ENCODE measurements at places on chromosomes 2 and 18.

GRCh38 chr2:222568865-222569264 lies 87.0 kb downstream of the FARSB start:
- peak; percentile 82 for DNase-seq

DNA sequence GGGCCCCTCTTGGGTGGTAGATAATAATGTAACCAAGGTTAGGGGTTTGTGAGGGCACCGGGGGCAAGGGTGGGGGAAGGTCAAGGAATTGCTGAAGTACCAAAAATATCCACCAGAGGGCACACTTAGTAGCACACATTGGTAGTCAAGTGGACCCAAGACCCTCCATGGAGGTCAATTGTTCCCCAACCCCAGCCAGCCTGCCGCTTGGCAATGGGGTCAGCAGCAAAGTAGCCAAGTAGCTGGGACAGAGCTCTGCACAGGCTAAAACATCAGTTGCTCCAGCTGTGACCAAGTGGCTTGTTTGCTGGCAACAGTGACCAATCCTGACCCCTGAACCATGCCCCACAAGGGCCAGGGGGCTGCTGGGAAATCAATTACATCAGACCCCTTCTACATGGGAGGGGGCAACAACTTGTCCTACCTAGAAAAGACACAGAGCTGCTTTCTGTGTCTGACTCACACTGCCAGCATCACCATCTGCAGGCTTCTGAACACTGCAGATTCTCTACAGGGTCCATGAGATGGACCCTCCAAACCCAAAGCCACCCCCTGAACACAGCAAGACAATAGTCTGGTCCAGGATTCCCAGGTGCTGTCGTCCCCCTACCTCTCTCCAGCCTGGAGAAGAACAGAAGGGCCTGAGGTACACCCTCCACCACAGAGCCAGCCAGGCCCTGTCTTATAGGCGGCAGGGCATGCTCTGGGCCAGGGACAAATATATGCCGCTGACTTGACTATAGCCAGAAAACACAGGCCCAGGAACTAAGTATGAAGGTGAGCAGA lies 76.0 kb downstream of the EMX1 start:
- DNase-seq: peak; percentile 20

DNA sequence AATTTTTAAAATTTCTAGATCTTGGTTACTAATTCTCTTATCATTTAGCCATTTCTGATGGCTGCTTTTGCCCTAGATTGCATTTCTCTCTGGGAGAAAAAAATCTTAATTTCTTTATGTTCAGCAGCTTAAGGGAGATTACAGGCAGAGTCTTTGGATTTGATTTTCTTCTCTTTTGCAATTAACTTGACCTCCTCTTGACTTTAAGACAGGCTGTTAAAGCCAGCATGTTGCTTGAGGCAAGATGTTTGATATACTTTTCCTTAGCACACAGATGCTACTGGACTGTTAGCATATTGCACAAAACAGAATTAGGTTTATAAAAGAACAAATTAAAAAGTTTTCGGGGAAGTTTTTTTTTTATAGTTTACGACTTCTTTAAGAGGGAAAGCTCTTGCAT lies 50.0 kb downstream of the XRCC5 start:
- DNase-seq: peak; percentile 49

DNA sequence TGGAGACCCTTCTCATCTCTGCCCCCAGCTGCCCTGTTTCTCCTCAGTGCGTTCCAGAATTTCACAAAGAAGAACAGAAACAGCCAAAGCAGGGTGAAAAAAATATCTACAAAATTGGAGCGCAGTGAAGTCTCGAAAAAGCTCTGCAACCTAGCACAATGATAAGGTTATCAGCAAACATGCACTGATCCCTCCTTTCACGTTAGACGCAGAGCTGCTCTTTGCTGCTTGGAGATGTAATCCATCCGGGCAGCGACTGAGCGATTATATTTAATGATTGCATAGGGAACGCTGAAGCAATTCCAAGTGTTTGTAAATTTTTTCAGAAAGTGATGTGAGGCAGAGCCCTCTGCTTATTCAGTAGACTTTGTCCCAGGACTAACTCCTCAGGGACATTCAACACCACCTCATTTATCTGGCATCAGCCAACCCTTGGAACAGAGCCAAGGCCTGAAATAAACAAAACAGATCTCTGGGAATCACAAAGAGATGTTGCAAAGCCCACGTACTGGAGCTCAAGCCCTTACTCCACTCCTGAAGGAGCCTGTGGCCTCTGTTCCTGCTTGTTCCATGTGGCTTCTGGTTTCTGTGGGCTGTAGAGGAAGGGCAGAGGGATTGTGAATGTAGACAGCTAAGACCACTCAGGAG lies 172.6 kb upstream of the BCL2L11 start:
- peak; percentile 2 for DNase-seq

GRCh38 chr2:192146069-192147015 lies 48.4 kb downstream of the TMEFF2 start:
- peak; percentile 31 for DNase-seq

DNA sequence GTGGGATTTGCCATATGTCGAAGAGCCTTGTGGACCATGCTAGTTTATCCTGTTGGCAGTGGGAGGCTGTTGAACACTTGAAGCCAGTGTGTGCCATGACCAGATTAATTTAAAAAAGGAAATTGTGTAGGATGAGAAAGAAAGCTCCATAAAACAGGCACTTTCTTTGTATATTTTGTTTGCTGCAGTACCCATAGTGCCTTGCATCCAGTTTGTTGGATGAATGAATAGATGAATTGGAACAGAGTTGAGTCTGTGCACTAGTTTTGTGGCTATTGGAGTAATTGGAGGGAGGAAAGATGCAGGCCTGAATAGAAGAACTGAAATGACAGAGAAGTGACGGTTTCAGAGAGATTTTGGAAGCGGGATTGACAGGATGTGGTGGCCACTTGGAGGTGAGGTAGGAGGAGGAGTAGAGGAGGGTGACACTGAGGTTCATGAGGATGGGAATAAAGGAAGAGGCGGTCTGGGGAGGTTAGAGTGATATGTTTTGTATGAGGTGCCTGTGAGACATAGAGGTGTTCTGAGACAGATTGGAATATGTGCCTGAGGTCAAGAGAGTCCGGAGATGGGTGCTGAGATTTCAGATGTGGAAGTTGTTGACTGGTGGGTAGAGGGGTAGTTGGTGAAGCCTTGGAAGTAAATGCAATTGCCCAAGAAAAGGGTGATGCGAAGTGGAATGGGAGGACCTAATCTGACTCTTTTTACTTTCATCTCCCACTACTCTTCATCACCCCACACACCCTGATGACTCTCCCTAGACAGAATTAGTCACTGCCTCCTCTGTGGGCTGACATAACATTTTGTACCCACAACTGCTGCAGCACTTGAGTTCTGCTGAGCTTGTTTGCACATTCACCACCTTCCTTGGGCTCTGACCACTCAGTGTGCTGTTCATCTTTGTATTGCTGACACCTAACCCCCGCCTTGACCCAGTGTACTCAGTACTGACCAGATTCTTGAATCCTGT lies 5.1 kb downstream of the DGUOK start:
- no peak for DNase-seq

DNA sequence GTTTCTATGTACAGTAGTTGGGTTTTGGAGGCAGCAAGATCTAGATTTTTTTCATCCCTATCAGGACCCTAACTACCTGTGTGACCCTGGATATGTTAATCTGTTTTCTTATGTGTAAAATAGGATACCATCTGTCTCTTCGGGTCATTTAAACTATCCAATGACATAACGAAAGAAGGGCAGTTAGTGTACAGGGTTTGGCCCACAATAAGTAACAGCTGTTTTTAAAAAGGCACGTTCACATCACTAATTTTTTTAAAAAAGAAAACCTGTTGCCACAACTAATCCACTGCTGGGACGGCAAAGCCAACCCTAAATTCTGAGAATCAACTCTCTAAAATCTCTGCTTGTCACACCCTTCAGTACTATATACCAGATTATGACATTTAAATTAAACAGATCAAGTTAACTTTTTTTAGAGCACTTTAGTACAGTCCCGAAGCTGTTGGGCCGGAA lies 869 bp downstream of the USP40 start:
- DNase-seq: peak; percentile 16

DNA sequence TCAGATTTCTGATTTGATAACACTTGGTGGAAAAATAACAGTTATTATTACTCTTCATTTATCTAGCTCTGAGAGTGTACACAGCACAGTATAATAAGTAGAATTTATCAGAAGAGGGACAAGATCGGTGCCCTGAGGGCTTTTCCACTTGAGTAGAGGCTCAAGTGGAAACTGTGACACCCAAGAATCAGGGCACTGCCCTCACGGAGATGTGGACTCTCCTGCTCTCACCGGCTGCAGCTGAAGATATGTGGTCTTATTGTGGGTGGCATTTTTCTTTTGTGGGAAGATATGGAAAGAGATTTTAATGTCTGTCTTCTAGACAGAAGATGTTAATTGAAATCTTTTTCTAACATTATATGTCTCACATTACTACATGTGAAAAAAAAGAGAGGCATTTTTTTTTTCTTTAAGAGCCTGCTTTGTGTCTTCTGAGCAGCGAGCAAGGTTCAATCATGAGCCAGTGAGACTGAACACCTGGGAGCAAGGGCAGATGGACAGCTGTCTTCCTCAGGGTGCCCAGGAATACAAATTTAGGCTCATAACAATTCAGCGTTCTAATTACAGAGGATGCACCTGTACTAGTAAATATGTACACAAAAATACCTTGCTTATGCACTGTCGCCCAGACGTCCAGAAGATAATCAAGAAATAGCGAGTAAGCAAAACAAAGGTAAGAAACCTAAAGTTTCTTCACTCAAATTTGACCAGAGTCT lies 1098.2 kb upstream of the FANCL start:
- DNase-seq: no peak

DNA sequence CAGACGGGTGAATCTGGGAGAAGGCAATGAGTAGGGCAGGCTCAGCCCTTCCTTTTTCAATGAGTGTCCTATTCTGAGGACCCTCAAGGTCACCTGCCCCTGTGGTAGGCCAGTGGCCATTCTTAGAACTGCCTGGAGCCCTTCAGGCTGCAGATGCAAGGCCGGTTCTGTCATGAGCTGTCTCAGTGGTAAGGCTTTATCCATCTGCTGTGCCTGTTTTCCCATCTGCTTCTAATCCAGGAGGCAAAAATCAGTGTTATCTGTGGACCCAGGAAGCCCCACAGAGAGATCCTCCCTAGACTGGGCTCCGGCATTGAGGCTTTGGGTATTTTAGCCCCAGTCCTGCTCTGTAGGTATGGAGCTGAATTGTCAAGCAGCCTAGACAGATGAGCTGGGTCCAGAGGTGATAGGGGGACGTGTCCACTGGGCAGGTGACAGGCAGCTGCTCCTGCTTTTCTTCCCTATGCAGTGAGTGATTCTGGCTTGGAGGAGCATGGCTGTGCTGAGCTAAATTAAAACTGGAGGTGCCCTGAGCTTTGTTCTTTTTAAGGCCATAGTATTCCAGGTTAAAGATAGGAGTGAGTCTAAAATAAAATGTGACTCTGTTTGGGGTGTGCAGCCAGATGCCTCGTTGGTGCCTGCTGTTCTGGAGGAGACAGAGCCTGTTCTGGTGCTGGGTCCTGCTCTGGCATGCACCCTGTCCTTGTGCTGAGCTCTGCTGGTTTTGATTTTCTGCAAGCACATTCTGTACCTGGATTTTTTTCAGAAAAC lies 92.5 kb downstream of the FHOD3 start:
- no peak for DNase-seq

- peak; percentile 82 for DNase-seq
Observed at GRCh38 chr2:197915548-197916265, 111.3 kb downstream of the PLCL1 start.

Measured in fibroblast of gingiva (primary cell).